ENCODE measurements at places on chromosomes 3 and 15. TPM values are rescaled to one million over a fixed set of nuclear protein-coding genes. Genes with fewer than 3 reads are reported as not detected.

Gene AQR
- 39.2 TPM for total RNA-seq

DNA sequence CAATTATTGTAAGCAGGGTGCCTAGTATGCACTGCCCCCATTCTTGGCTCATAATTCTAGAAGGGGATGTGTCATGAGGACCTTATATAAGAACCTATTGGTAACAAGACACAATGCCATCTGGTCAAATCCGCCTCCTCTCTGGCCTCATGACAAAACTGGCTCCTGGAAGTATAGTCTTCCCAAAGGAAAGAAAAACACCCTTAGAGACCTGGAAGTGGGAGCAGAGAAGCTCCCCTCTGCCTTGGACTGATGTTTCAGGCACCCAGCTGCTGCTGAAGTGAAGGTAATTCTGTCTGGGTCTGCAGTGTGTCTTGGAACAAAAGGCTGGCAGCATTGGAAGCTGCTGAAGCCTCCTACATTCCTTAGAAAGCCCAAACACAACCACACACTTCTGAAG is 107.2 kb upstream of the CLSTN2 start:
- no peak for DNase-seq

GRCh38 chr3:65348398-65348995 is 660.7 kb upstream of the ADAMTS9 start:
- DNase-seq: no peak

- no peak for DNase-seq
Measured at GRCh38 chr3:13388816-13389215, 31.3 kb downstream of the NUP210 start.

Gene TRAIP
- 6.4 TPM for total RNA-seq

DNA sequence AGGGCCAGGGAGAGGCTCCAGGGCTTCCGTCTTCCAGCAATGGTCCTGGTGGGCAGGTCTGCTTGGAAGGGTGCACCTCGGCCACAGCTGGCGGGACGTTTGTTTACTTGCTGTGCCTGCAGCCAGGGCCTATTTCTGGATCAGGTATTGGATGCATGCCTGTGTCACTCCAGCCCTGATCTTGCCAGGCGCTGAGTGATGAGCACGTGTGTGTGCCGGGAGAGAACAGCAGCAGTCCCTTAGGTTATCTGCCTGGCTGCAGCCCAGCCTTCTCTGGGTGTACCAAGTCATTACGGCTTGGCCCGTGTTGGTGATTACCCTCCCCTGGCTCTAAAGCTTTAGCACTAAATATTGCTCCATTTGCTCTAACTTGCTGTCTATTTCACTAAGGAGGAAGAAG is 14.9 kb downstream of the CCDC32 start:
- DNase-seq: no peak

DNA sequence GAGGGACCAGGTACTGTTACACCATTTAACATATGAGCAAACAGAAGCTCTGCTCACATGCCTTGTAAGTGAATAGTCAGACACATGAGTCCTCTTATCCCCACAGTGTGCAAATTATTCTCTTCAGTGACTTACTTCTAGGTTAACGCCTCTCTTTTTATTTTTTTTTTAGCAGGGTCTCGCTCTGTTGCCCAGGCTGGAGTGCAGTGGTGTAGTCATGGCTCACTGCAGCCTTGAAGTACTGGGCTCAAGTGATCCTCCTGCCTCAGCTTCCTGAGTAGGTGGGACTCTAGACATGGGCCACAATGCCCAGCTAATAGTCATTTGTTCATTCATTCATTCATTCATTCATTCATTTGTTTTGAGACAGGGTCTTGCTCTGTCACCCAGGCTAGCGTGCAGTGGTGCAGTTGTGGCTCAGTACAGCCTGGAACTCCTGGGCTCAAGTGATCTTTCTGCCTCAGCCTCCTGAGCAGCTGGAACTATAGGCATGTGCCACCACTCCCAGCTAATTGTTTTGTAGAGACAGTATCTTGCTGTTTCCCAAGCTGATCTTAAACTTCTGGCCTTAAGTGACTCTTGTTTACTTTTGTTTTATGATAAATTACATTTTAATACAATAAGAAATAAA is 94.7 kb downstream of the LRRC28 start:
- DNase-seq: no peak

DNA sequence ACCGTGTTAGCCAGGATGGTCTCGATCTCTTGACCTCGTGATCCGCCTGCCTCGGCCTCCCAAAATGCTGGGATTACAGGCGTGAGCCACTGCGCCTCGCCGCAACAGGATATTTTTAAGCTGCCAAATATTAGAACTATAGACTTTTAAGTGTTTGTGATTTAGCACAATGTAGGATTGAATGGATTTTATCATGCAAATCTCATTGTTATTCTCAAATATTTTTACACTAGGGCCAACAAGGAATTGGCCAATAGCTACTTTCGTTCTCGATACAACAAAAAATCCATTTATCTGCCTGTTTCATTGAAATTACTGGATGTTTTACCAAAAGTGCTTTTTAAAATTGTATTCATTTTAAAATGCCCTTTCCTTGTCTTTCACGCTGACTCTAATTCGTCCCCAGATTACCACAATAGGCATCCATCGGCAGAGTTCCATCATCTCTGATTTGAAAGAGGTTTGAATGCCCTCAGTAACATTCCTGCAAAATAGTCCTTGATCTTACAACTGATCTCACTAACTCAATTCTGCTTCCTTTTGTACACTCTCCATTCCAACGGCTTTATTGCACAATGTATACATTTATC is 99.6 kb upstream of the ROBO2 start:
- DNase-seq: no peak

Gene PODXL2
- total RNA-seq: 95.3 TPM

GRCh38 chr15:92205255-92205739 is 188.4 kb upstream of the ST8SIA2 start:
- no peak for DNase-seq

DNA sequence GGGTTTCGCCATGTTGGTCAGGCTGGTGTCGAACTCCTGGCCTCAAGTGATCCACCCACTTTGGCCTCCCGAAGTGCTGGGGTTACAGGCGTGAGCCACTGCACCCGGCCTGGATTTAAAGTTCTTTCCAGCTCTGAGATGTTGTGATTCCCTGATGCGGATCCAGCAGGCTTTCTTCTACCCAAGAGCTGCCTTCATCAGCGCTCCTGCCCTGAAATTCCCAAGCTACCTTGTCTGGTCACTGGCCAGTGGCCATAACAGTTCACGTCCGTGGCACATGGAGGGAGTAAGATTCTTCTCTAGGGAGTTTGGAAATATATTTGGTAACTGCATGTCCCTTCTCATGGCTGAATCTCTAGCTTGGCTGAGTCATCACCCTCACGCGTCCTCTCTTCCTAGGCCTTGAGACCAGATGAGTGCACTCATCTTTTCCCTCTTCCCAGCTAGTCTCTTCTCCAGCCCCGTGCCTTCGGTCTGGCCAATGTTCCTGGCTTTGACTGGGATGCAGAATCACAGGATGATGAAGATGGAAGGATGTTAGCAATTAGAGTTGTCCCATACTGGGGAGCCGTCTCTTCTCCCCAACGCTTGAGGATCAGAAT is 29.8 kb upstream of the APOD start:
- no peak for DNase-seq

Gene PP2D1
- not detected for total RNA-seq

Gene KPNA4
- total RNA-seq: 30.6 TPM

DNA sequence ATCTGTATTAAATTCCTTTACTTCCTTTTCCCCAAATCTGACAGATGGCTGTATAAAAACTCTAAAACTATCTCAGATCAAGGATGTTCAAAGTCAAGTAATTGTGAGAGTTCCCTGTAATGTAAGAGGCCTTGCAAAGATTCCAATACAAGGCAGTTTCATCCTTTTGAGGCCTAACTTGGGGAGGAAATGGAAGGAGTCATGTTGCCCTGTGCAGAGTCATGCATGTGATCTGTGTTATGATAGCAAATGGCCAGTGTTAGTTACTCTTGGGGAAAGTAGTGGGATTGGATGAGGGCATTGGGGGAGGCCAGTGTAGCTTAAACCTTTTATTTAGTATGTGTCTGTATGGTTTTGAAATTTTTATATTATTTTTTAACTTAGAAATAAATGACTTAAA is 23.7 kb upstream of the FBXL22 start:
- DNase-seq: no peak

All from cerebellum (tissue), 4 donors.